AG10803 (cell line): ENCODE measurements at places on chromosomes 2 and 18.

DNA sequence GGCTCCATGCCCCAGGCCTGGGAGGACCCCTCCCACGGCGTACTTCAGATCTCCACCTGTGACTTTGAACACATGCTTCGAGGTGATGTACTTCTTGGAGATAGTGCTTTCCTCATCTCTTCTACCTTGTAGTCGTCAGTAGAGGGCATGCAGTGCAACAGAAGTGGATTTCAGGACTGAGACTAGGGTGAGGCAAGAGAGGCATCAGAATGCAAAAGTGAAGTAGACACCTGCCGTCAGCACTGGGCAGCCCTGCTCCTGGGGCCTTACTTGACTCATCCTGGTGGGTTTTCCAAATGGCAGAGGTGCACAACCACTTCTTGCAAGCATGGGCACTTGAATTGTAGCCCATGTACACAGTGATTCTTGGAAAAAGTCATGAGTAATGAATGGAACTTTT is 258.8 kb downstream of the NEDD4L start:
- no peak for DNase-seq

DNA sequence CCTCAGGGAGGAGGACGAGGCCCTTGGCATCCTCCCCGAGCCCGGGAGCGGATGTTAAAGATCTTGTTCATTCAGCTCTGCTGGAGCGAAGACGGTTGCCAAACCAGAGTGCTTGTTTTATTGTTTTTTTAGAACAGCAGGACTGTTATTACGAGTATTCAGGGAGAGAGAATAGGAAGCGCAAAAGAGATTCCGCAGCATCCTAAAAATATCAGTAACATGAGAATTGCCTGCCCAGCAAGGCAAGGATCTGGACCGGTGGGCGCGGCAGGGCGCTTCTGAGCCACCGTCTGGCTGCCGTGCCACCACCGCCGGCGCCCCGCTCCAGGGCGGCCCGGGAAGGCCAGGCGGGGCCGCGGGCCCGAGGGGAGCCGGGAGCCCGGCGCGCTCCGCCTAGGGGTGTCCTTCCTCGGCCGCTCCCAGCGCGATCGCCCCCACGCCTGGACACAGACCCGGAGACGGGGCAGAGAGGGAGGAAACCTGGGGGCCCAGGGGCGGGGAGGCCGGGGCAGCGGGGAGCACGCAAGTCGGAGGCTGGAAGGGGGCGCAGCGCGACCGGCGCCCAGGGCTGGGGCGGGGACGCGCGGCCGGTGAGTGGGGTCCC is 843 bp downstream of the CYS1 start:
- DNase-seq, result peak; percentile 82

DNA sequence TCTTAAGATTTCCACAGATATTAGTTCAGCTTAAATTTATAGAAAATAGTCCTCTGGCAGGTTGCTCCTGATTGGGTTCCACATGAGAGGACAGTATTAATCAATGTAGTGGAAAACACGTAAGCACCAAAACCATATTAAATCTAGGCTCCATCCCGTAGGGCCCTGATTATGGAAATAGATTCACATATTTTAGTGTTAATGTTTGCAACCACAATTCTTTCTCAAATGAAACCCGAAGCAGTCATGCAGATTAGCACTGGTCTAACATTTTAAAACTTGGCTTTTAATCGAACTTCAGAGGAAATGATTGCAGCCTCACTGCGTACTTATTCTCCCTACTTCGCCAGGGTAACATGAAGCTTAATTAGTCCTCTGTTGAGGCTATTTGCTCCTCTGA is 60.9 kb downstream of the METTL4 start:
- no peak for DNase-seq

- no peak for DNase-seq
These were observed 9.2 kb upstream of the DNAH7 start for GRCh38 chr2:196077821-196078220.

- no peak for DNase-seq
These were observed 147.6 kb downstream of the CLIP4 start for GRCh38 chr2:29262681-29263260.

- no peak for DNase-seq
These were observed 2.1 kb downstream of the LRRTM1 start for GRCh38 chr2:80302314-80303005.

- DNase-seq, result peak; percentile 65
These were observed 127.3 kb downstream of the PRKCE start for GRCh38 chr2:45778720-45779171.

GRCh38 chr2:178193496-178193822 is 853 bp upstream of the OSBPL6 start:
- DNase-seq, result no peak

- peak; percentile 54 for DNase-seq
These were observed 85.1 kb upstream of the ACAA2 start for GRCh38 chr18:49898421-49898820.

DNA sequence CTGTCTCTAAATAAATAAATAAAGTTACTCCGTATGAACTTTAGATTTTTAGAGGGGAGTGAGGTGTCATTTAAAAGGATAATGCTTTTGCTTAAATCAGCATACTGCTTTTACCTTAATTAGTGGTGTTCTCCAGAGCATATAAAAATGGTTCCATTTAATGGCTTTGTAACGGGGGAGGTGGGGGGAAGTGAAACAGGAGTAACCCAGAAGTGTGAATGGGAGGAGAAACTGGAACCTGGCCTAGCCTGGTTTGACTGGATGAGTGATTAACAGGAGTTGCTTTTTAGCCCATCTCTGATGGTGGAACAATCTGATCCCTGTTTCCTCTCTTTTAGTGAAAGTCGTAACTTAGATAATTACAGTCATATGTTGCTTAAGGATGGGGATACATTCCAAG is 1.6 kb downstream of the CNDP2 start:
- peak; percentile 33 for DNase-seq

DNA sequence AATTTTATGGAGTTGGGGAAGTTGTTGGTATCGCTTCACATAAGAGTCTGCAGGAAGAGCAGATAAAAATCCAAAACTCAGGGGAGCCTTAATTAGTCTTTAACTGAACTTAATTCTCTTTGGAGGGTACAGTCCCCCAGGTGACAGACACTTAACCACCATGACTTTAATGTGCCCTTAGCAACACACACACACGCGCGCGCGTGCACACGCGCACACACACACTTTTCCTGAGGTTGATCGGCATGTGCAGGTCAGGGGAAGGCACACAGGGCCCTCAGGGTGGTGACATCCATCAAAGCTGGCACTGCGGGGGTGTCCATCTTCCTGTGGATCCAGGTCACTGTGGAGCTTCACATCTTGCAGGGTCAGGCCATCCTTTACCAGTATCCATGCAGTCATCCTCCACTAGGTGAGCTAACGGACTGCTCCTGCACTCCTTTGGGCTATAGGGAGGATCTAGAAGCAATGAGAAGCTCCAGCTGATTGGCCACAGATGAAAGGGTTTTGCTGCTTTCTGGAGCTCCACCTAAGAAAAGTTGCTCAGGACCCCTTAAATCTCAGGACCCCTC is 21.9 kb upstream of the NCK2 start:
- DNase-seq, result no peak

DNA sequence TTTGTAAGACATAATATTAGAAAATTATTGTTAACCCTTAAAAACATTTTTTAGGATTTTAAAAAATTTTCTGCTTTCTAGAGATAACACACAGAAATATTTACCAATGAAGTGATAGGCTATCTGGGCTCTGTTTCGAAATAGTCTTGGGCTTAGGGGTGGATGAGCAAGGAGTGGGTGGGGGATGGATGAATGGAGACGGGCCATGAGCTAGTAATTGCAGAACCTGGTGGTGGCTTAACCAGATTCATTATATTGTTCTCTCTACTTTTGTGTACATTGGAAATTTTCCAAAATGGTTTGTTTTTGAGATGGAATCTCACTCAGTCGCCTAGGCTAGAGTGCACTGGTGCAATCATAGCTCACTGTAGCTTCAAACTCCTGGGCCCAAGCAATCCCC is 89.6 kb downstream of the TCF7L1 start:
- DNase-seq, result no peak

- DNase-seq, result peak; percentile 18
These were observed 447 bp downstream of the TRAF3IP1 start for GRCh38 chr2:238320648-238321281.

DNA sequence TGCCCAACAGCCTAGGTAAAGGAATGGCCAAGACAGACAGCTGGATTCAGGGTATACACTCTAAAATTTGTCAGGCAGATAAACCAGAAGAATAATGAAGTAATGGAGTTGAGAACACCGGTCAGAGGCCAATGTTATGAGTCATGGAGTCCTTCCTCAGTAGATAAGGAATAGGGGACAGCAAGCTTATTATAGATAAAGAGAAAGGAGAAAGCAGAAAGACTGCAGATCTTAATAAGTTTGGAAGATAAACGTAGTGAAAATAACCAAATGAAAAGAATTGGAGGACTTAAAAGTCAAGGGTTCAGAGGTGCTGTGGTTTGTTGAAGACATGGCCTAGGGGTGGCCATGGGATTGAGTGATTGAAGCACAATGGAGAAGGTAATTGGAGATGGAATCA is 63.5 kb upstream of the NFE2L2 start:
- no peak for DNase-seq

- no peak for DNase-seq
These were observed 208.1 kb downstream of the MEMO1 start for GRCh38 chr2:31802711-31803110.

- no peak for DNase-seq
These were observed 7.1 kb upstream of the CEP68 start for GRCh38 chr2:65049010-65049639.

- no peak for DNase-seq
These were observed 1.8 kb downstream of the CDK5R2 start for GRCh38 chr2:218961229-218961628.

- no peak for DNase-seq
These were observed 65.8 kb upstream of the TLK1 start for GRCh38 chr2:171226461-171226860.

GRCh38 chr18:10477121-10477862 is 22.9 kb downstream of the APCDD1 start:
- no peak for DNase-seq

DNA sequence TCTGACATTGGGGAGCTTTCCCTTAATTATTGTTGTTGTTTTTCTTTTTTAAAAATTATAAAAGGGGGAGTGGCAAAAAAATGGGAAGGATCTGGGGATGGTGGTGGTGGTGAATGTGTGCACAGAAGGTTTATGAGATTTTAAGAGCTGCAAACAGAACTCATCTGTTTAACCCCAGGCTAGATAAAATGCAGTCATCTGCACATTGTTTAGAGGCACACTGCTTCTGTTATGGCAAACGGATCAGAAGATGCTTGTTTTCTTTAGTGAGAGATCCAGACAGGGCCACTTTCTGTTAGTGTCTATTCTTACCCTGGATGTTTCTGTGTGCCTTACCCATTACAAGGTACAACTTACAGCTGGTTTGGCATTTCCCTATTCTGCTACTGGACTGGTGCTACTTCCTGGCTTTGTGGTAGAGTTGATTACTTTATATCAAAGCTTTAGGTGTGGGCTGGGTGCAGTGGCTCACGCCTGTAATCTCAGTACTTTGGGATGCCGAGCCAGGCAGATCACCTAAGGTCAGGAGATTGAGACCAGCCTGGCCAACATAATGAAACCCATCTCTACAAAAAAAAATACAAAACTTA is 68.2 kb upstream of the NRP2 start:
- DNase-seq, result no peak

- DNase-seq, result peak; percentile 11
These were observed 14.4 kb upstream of the SLC4A5 start for GRCh38 chr2:74357627-74358026.

GRCh38 chr2:31227110-31227509 is 6.8 kb upstream of the EHD3 start:
- DNase-seq, result peak; percentile 8

DNA sequence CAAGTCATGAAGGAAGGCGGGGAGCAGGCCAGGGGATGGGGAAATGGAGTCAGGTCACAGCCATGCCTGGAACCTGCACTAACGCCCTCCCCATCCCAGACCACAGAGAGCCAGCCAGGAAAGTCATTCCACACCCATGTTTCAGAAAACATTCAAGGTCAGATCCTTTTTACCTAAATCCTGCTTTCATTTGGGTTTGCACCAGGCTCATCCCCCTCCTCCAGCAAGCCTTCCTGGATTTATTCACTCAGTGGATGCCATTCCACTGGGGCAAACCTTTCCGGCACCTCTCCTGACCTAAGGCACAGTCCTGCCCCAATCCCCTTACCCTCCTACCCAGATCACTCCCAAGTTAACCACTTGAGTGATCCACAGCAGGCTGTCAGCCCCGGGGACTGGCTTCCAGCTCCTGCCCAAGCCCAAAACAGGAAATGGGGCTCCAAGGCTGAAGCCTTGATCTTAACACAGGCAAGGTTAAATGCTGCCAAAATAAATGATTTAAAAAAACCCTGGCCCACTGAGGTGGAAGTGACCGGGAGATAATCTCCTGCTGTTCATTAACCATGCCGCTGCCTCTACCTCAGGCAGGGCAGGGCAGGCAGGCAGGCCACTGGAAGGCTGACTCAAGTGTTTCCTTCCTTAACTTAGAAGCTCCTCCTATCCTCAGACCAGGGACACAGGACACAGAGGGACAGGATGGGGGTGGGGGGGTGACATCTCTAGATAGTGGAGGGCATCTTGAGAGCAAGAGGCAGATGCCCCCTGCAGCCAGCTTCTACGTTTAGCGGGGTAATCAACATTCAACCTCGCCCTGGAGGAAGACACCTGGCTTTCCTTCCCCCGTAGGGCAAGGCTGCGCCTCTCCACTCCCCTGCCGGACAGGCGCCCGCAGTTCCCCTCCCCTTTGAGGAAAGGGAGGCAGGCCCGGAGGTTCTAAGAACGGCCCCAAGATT is 1.4 kb downstream of the RAB11FIP5 start:
- DNase-seq, result no peak

- no peak for DNase-seq
These were observed 111.8 kb downstream of the CELF4 start for GRCh38 chr18:37453752-37454151.

GRCh38 chr2:58899692-58900091 is 658.6 kb upstream of the FANCL start:
- peak; percentile 56 for DNase-seq

DNA sequence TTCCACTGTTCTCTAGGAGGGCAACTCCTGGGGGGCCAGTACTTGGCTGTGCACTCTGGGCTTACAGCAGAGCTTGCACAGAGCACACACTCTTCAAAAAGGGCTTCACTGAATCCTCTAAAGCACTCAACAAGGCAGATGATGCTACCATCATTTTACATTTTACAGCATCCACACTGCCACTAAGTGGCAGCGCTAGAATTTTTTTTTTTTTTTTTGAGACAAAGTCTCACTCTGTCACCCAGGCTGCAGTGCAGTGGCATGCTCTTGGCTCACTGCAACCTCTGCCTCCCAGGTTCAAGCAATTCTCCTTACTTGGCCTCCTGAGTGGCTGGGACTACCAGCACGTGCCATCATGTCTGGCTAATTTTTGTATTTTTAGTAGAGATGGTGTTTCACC is 8.6 kb downstream of the AMMECR1L start:
- DNase-seq, result no peak

GRCh38 chr2:25819597-25820039 is 58.7 kb downstream of the ASXL2 start:
- DNase-seq, result no peak

GRCh38 chr2:196758474-196759377 is 40.8 kb downstream of the GTF3C3 start:
- peak; percentile 44 for DNase-seq

GRCh38 chr18:74286106-74286855 is 5.5 kb downstream of the CYB5A start:
- DNase-seq, result peak; percentile 43
